ENCODE measurements at places on chromosomes 2 and 18.

DNA sequence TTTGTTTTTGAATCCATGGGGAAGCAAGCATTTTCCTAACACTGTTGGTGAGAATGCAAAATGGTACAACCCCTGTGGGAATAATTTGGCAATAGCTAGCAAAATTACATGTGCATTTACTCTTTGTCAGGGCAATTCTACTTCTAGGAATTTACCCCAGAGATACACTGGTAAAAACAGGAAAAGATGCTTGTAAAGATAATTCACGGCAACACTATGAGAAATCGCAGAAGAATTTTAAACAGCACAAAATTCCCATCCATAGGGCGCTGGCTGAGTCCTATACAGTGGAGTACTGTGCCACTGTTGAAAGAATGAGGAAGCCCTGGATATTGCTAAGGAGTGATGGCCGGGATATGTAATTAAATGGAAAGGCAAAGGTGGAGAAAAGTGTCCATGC, 75.8 kb downstream of the DGKD start:
- DNase-seq = no peak

GRCh38 chr2:144942516-144943256, 422.8 kb upstream of the ZEB2 start:
- peak; percentile 70 for DNase-seq

- no peak for DNase-seq
Observed at GRCh38 chr2:204268971-204269370, 276.3 kb upstream of the PARD3B start.

DNA sequence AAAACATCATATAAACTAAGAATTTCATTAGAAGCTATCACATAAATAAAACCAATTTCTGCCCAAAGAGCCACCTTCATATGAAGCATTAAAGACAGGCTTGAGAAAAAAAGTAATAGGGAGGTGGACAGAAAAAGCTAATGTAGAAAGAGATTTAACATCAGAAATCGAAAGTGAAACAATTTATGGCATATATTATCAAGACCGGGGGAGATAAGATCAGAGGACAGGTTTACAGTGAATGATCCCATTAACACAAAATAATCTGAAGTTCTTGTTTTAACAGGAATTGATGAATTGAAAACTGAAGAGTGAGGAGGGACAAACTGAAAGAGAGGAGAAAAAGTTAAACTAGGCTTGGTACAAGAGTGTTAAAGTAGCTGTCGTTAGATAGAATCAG, 786.3 kb upstream of the FSHR start:
- no peak for DNase-seq

- no peak for DNase-seq
Observed at GRCh38 chr2:220857368-220857767, 714.7 kb downstream of the EPHA4 start.

DNA sequence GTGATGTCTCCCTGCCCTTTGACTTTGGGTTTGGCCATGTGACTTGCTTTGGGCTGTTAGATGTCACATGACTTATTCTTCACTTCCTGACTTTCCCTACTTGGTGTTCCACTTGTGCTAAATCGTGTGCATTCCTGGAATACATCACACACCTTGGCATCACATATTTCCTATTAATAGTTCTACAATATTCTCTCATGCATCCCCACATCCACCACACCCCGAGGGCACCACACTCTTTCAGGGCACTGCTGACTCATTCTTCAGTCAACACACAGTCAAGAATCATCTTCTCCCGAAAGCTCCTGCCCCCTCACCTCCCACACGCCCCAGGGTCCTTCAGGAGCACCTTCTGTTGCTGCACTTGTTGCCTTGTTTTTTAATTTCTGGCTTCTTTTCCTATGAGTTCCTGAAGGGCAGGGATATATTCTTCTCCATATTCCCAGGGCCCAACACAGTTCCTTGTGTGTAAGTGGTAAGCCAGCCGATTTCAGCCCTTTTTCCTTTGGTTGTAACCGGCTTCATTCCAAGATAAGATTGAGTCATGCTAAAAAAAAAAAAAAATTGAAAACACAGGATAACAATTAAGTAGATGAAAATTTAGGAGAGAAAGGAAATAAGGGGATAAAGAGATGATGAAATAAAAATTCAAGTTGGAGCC, 341.4 kb downstream of the SLC4A3 start:
- DNase-seq = peak; percentile 56

- no peak for DNase-seq
Observed at GRCh38 chr18:74456017-74456348, 1.1 kb downstream of the DIPK1C start.

- DNase-seq = no peak
Observed at GRCh38 chr18:21769206-21769605, 28.6 kb downstream of the MIB1 start.

DNA sequence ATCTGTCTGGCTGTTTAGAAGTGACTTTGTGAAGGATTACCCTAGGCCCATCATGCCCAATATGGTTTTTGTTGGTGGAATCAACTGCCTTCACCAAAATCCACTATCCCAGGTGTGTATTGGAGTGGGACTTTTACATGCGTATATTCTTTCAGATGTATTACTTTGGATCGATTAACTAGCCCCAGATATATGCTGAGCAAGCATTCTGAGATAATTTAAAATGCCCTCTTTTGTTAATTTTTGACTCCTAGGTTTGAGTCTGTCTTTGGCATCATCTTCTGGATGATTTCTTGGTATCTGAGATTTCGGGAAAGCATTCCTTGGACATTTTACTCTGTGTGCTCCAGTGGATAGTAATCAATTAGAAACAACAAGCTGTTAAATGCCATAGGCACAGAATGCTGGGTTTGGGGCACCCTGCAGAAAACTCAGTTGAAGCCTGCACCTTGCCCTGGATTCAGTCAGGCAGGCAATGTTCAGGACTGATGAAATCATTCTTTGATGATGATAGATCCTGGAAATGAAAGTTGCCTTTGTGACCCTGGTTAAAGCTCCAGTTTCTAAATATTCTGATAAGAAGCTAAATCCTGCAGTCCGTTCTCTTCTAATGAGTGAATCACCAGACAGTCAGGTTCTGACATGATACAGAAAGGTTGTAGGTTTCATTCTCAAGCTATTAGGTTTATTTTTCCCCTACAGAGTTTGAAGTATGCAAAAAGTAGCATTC, 1.1 kb downstream of the UGT1A1 start:
- DNase-seq = no peak

- DNase-seq = peak; percentile 84
Observed at GRCh38 chr2:109510136-109511028, 103.4 kb downstream of the SEPTIN10 start.

- DNase-seq = no peak
Observed at GRCh38 chr18:46719388-46719787, 37.5 kb downstream of the ST8SIA5 start.

- no peak for DNase-seq
Observed at GRCh38 chr2:32246911-32247310, 17.8 kb downstream of the NLRC4 start.

DNA sequence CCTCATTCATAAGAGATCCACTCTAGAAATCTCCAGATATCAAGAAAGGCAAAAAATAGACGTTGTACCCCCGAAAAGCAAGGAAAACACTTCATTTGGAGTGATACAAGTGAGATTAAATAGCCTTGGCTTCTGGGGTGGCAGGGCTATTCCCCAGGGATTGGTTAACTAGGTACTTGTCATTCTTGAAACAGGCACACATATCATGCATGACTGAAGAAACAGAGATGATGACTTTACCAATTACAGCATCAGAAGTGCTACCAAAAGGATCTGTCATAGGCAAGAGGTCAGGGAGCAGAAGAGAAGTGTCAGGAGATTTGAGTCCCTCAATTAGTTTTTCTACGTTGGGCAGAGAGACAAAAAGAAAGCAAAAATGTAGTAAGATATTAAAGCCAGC, 45.2 kb upstream of the NFU1 start:
- no peak for DNase-seq

GRCh38 chr2:102498414-102498813, 25.4 kb downstream of the SLC9A4 start:
- no peak for DNase-seq

- DNase-seq = no peak
Observed at GRCh38 chr2:62717503-62718081, 12.1 kb downstream of the EHBP1 start.

- DNase-seq = no peak
Observed at GRCh38 chr18:3411854-3412268, 38.1 kb upstream of the TGIF1 start.

GRCh38 chr18:25314838-25315190, 37.2 kb downstream of the ZNF521 start:
- no peak for DNase-seq

Data from HS-27A (cell line).